HTR-8/SVneo (cell line): ENCODE measurements at places on chromosomes 12 and 14.

DNA sequence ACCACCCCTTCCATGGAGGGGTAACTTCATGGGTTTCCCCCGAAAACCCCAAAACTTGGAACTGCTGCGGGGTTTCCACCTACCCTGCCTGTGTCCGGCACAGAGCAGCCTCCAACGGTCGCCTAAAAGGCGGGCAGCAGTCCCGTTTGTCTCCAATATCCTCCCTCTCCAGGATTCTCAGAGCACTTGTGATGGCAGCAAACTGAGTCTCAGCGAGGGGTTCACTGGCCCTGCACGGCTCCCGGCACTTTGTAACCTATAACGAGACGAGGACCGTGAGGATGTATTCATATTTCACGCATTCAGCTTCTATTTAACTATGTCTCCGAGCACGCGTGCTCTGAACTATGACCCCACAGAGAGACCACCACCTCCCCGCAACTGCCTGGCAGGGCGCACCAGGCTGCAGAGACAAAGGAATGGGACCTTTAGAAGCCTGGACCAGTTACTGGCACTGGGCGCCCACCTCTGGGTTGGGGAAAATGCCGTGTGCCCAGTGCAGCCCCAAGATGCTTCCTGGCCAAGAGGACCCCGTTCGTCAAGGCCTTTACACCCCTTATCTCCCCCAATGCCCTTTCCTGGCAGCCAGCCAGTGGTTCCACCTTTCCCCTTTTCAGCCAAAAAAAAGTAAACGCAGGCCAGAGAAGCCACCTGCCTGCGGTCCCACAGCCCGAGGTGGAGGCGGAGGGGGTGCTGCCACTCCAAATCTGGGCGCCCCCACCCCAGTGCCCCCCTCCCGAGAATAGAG is 173.1 kb upstream of the RTL1 start:
- no peak for DNase-seq

DNA sequence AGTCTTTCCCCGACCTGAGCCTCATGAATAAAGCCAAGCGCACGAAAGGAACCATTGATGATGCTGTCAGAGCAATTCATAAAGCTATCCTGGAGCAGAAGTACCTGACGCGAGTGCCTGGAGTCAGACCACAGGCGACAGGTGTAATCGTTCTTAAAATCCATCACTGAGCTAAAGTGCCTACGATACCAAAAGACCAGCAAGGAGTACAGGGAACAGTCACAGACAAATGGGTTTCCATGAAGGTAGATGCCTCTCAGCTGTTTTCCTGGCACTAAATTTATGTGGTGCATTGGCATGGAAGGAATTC is 1.4 kb upstream of the PCED1B start:
- no peak for DNase-seq

GRCh38 chr12:18492372-18493025 is 231.2 kb downstream of the PIK3C2G start:
- DNase-seq, result no peak

- no peak for DNase-seq
These were observed 24.9 kb downstream of the RIN3 start for GRCh38 chr14:92538412-92538985.

DNA sequence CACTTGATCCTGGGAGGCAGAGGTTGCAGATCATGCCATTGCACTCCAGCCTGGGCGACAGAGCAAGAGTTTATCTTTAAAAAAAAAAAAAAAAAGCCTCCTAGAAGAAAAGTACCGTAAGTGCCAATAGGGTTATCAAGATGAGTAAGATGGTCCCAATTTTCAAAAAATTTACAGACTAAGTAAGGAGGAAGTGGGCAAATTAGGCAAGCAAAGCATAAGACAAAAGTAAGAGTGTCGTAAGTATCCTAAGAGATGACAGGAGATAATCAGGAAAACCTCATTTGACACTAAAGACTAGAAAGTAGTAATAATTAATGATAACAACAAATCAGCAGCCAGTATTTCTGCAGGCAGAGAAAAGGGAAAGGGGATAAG is 12.2 kb downstream of the PYM1 start:
- DNase-seq, result no peak

GRCh38 chr14:70029296-70030132 is 150.3 kb downstream of the SMOC1 start:
- no peak for DNase-seq

GRCh38 chr12:56013482-56013881 is 7.4 kb upstream of the IKZF4 start:
- DNase-seq, result no peak
